ENCODE measurements at places on chromosomes 11 and 22.
A peak's percentile ranks its signal among the peaks of the same experiment; 100 is the strongest.

- no peak for DNase-seq
These were observed 21.4 kb downstream of the MRGPRG start for GRCh38 chr11:3197044-3197695.

GRCh38 chr11:6576471-6577373 is 26.7 kb downstream of the RRP8 start:
- DNase-seq = peak; percentile 79

- DNase-seq = no peak
These were observed 15.8 kb upstream of the PKNOX2 start for GRCh38 chr11:125148743-125149142.

GRCh38 chr11:133029107-133029506 is 503.2 kb downstream of the OPCML start:
- DNase-seq = no peak

DNA sequence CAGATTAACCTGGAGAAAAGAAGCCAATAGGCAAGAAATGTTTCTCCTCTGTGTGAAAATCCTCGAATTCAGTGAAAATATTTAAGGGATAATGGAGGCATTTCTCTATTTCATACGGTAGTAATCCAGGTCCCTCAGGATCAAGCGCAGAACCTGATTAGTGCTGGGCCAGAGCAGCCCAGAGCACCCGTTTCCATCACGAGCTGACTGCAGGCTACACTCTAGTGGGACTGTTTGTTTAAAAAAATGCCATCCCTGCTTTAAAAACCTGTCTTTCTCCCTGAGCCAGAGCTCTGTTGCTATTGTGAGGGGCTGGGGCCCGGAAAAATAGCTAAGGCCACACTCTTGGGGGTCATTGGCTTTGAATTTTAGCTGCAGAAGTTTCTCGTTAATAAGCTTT is 223.2 kb upstream of the E2F8 start:
- DNase-seq = no peak
